ENCODE measurements at places on chromosomes 13 and 19. TPM values are rescaled to one million over a fixed set of nuclear protein-coding genes. Genes with fewer than 3 reads are reported as not detected.
A peak's percentile ranks its signal among the peaks of the same experiment; 100 is the strongest.

GRCh38 chr13:106723036-106723435 is 155.1 kb upstream of the ARGLU1 start:
- DNase-seq, result no peak

DNA sequence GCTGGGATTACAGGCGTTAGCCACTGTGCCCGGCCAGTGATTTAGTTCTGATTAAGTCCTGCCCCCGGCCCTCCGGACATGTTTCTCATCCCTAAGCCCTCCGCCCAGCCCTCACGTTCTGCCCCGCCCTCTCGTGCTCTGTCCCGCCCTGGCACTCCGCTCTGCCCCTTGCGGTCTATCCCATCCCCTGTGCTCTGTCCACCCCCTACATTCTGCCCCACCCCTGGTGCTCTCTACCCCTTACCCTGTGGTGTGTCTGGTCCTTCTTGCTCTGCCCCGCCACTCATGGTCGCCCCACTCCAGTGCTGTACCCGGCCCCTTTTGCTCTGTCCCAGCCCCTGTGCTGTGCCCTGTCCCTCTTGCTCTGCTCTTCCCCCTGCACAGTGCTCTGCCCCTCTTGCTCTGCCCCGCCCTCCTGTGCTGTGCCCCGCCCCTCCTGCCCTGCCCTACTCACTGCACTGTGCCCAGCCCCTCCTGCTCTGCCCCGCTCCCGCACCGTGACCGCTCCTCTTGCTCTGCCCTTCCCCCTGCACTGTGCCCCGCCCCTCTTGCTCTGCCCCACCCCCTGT is 3.0 kb downstream of the GTPBP3 start:
- peak; percentile 90 for DNase-seq

Gene MBD3L3
- not detected for total RNA-seq

Gene STRN4
- total RNA-seq, result 126 TPM

DNA sequence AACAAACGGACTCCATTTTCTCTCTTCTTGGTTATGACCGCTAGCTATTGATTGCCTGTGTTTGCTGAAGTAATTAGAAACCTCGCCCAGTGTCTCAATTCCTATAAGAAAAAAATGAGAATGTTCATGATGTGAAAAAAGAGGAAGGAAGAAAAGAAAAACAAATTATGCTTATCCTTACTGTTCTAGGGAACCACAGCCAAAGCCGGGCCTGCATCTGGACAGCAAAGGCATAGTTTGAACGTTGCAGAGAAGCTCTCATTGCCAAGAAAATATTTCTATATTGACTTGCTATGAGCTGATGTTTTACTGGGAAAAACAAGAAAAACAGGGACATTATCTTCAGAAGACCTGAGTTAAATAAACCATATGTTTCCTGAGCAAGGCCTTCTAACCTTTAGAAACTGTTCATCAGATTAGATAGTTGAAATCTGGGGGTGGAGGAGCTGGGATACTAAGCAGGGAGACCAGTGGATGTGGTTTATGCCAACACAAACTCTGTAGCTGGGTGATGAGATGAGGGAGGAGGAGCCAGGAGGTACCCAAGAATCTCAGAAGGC is 55.0 kb downstream of the EFNB2 start:
- DNase-seq, result no peak

Measured in WTC11 (cell line).